ENCODE measurements at places on chromosomes 11 and 22.

GRCh38 chr11:3208272-3208671, 10.3 kb downstream of the MRGPRG start:
- no peak for DNase-seq

DNA sequence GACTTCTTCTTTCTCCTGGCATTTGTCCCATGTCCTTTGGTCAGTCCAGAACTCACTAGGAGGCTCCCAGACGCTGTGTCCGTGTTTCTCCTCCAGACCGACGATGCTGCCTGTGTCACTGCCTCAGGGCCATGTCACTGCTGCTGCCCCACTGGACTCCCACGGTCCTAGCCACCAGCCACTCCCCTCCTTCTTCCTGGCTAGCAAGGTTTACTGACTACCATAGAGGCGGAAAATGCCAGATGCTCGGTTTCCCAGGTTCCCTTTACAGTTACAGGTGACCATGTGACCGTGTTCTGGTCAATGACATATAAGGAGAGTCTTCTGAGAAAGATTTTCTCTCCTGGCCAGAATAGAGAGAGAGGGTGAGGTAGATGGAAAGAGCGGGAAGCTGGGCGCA, 40.7 kb upstream of the RBFOX2 start:
- no peak for DNase-seq

DNA sequence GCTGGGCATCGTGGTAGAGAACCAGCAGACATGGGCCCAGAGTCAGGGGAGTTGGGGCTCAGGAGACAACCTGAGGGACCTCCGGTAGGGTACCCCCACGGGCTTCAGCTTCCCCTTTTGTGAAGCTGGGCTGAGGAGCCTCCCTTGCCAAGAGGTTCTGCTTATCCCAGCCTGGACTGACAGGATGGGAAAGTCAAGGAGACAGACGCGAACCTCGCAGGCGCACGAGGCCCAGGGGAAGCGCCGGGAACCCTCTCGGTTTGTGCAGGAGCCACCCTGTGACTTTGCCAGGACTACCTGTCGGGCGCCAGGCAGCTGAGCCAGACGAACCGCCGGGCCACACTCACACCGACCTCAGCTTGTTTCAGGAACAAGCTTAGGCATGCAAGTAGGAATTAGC, 566.1 kb downstream of the BRD1 start:
- DNase-seq = no peak

GRCh38 chr11:93845181-93846092, 5.0 kb downstream of the VSTM5 start:
- DNase-seq = no peak

DNA sequence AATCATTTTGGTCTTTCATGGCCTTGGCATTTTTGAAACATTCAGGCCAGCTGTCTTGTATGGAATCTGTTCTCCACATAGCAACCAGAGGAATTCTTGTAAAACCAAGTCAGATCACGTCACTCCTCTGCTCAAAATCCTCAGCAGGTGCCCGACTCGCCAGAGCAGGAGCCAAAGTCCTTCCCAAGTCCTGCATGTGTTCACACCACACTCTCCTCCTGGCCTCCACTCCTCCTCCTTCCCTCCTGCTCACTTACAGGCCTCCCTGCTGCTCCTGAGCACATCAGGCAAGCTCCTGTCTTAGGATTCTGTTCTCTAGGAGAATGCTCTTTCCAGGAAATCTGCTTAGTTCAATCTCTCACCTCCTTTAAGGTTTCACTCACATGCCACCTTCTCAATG, 6.9 kb upstream of the PSMC3 start:
- DNase-seq = no peak

DNA sequence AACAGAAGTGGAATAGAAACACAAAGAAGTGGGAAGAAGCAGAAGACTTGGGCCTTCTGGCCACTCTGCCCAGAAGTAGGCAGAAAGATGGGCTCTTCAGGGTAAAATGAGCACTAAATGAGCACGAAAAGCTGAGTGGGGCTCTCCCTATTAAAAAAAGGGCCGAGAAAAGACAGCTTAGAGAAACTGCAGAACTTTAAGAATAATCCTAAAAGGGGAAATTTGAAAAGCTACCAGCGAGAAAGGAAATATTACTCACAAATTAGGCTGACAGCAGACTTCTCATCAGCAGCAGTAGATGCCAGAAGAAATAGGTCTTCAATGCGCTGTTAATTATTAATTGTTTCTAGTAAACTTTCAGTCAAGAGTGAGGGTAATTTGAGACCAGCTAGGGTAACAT, 78.2 kb downstream of the UVRAG start:
- DNase-seq = no peak

DNA sequence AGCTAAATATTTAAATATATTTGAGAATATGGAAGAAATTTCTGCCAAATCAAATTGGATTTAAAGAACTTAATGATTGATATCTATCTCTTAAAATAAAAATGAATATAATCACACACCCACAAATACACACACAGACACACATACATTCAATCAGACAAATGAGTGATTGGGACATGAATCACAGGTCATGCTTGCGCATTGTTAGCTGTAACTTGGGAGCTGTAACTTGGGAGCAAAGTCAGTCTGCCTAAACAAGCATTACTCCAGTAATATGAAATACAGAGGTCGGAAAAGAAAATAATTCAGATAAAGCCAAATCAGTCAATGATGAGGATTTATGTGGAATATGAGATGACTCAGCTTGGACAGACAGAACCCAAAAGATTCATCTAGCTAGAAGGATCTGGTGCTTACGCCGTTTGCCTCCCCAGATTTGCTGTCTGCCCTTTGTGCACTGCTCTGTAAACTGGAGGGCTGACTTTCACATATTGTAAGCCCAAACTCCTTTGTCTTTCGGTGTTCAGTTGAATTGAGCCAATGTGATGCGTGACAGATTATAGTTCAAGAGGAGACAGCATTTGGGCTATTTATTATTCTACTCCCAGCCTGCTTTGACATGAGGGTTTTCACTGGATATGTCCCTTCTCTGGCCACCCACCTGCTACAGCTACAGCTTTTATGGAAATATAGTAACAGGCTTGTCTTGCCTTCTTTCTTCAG, 1.6 kb downstream of the OR56B1 start:
- no peak for DNase-seq

DNA sequence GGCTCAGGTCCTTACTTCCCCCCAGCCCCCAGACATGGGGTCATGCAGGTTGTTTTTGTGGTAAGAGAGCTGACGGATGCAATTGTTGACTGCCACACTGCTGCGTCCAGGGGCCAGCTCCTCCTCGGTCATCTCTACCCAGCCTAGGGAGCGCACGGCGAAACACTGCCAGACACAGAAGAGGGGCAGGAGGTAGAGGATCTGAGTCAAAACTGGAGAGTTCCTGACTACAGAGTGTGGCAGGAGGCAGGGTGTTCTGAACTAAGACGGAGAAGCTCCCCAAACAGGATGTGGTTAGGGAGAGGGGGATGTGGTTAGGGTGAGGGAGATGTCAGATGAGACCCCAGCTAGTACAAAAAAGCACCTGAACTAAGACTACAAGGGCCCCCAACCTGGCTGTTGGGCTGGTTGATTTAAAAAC, 12.3 kb downstream of the SMPD1 start:
- DNase-seq = no peak

- DNase-seq = no peak
Observed at GRCh38 chr11:15349413-15349812, 234.7 kb downstream of the INSC start.

DNA sequence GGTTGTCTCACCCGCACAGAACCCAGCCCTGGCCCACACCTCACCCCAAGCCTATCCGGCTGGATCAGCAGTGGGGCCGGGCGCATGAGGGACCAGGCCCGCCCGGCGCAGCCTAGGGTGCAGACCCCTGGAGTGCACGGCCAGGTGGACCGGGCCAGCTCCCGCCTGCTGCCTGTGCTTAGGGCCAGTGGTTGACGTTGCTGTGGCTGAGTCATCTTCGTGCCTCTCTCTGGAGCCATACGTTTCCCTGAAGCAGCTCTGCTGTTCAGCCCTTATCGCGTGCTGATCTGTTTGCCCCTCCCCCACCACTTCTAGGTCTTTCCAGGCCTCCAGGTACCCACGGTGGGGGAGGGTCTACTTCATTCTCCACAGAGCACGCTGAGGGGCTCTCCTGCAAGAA, 39.5 kb downstream of the CDKN1C start:
- DNase-seq = no peak

- DNase-seq = no peak
Observed at GRCh38 chr22:44444341-44445306, 53.4 kb downstream of the RTL6 start.

- DNase-seq = no peak
Observed at GRCh38 chr11:115182282-115182955, 321.8 kb downstream of the CADM1 start.

DNA sequence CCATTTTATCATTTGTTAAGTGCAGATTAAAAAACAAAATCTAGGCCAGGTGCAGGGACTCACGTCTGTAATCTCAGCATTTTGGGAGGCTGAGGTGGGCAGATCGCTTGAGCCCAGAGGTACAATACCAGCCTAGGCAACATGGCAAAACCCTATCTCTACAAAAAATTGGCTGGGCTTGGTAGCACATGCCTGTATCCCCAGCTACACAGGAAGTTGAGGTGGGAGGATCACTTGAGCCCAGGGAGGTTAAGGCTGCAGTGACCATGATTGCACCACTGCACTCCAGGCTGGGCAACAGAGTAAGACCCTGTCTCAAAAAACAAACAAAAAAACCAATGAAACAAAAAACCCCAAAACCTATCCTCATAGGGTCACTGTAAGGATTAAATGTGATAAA, 32.9 kb downstream of the HIRA start:
- DNase-seq = no peak

DNA sequence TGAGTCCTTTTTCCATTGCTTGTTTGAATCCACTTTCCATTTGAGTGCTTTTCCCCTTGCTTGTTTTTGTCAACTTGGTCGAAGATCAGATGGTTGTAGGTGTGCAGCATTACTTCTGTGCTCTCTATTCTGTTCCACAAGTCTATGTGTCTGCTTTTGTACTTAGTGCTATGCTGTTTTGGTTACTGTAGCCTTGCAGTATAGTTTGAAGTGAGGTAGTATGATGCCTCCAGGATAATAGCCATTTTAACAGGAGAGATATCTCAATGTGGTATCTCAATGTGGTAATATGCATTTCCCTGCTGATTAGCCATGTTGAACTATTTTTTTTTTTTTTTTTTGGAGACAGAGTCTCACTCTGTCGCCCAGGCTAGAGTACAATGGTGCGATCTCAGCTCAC, 16.7 kb downstream of the ACRV1 start:
- no peak for DNase-seq

GRCh38 chr11:115682101-115682500, 177.9 kb upstream of the CADM1 start:
- DNase-seq = no peak

DNA sequence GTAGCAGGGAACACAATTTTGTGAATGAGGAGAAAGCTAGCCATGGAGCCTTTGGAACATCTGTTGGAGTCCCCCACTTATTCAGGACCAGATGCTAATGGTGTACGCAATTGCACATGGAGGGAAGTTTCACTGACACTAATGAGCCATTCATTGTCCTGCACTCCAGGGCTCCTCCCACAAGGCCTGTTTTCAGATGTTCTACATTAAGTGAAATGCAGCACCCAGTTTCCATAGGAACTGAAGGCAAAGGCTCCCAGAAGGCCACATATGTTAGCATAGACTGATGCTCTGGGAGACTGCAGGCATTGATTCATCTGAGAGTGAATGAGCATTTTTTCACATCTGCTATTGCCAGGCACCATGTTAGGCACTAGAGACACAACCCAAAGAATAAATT, 399.5 kb downstream of the ETS1 start:
- no peak for DNase-seq

DNA sequence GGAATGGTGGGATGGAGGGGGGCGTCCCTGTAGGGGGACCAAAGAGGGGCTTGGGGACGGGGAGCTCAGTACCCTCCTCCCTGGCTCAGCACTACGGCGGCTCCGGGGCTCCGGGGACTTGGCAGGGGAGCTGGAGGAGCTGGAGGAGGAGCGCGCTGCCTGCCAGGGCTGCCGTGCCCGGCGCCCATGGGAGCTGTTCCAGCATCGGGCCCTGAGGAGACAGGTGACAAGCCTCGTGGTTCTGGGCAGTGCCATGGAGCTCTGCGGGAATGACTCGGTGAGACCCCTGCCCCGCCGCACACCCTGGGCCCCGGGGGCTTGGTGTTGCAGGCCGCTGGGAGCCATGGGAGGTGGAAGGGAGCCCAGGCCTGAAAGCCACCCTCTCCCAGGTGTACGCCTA, 11.8 kb upstream of the MIF start:
- no peak for DNase-seq

DNA sequence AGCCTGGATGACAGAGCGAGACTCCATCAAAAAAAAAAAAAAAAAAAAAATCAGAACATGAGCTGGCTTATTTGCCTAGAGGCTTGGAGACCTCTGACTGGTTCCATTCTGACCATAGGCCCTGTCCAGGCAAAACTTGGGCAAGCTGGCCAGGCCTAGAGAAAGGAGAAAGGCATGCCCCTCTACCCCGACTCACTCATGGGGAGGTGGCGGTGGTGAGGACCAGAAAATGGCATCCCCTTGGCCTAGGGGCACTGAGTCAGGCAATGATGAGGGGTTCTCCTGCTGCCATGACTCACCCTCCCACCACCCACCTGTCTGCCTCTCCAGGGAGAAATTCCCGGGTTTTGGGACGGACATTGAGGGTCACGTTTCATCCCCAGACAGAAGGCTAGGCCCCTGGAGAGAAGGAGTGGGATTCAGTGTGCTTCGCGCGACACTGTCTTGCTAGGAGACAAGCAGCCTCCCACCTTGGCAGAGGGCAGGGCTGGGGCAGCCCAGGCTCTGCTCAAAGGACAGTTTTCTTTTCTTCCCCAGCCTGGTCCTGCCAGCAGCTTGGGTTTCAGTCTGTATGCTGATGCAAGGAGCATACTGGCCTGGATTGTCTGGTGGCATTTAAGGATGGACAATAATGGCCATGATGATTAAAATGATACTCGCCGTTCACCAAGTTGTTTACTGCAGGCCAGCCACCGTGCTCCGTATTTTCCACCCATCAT, 17.2 kb downstream of the TOB2 start:
- DNase-seq = no peak

DNA sequence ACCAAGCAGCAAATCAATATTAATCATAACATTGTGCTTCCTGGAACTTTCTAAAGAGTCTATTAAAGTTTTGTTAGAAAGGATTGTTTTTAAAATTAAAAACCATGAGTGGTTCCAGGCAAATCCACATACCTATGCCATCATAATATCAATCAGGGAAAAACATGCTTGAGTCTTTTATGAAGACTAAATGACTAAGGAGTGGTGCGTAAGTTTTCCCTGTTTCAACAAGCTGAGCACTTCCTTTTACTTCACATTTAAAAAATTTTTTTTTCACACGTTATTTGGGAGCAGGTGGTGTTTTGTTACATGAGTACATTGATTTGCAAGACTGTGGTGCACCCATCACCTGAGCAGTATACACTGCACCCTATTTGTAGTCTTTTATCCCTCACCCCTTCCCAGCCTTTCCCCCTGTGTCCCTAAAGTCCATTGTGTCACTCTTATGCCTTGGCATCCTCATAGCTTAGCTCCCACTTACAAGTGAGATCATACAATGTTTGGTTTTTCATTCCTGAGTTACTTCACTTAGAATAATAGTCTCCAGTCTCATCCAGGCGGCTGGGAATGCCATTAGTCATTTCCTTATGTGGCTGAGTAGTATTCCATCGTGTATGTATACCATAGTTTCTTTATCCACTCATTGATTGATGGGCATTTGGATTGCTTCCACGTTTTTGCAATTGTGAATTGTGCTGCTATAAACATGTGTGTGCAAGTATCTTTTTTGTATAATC, 1190.3 kb upstream of the RAG2 start:
- no peak for DNase-seq

Measured in stimulated activated CD4-positive, alpha-beta T cell treated with anti-CD3 and anti-CD28 coated beads, TNF-alpha, amount 100 ng/mL, for 48 hours (primary cell).